ENCODE measurements at places on chromosomes 7 and 10.

- no peak for DNase-seq
Measured at GRCh38 chr10:49282879-49283341, 16.1 kb upstream of the C10orf71 start.

GRCh38 chr7:41886262-41886900, 183.5 kb upstream of the INHBA start:
- no peak for DNase-seq

- no peak for DNase-seq
Measured at GRCh38 chr10:133509700-133510099, 17.5 kb upstream of the CYP2E1 start.

DNA sequence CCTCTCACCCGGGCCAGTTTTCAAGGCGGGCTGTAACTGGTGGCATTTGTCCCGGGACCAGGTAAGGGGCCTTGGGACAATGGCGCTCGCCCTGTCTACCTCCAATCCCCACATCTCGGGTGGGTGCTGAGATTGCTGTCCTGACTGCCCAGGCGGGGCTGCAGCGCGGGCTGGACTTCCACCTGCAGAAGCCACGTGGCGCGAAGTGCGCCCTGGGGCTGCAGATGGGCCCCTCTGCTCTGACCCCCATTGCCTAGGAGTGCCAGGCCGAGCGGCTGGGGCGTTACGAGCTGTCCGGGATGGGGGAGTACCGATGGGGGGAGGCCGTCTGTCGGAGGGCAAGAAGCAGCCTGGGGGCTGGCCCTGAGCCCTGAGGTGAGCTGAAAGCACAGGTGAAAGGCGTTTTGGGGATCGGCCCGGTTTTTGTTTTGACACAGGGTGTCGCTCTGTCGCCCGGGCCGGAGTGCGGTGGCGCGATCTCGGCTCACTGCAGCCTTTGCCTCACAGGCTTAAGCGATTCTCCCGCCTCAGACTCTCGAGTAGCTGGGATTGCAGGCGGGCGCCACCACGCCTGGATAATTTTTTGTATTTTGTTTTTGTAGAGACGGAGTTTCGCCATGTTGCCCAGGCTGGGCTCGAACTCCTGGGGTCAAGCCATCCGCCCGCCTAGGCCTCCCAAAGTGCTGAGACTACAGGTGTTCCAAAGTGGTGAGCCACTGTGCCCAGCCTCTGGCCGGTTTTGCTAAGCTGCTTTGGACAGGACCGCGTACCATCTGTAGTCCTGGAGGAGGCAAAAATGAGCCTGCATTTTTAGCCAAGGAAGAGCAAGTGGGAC, at the start of gene SFXN2:
Gene SFXN2, plus strand, starts transcription at position 16 of the 835 bp plus-strand sequence. CDS start 12,001 bp downstream, outside the sequence.
- DNase-seq: peak; percentile 33

- no peak for DNase-seq
Measured at GRCh38 chr10:102384606-102385429, 10.7 kb upstream of the NFKB2 start.

DNA sequence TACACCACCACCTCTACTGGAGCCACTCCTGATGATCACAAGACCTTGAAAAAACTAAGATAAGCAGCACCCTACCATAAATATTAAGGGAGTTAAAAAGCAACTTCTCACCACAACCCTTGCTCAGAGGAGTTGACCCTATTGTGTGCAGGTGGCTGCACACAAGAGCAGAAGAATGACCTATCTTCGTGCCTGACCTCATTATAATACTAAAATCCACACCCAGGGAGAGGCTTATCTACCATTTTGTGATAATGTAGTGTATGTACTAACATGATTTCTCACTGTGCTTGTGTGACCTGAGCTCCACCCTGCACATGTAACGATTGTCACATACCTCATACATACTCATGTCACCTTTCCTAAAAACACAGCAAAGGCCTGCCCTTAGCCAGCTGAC, 205.0 kb upstream of the MBL2 start:
- DNase-seq: no peak

DNA sequence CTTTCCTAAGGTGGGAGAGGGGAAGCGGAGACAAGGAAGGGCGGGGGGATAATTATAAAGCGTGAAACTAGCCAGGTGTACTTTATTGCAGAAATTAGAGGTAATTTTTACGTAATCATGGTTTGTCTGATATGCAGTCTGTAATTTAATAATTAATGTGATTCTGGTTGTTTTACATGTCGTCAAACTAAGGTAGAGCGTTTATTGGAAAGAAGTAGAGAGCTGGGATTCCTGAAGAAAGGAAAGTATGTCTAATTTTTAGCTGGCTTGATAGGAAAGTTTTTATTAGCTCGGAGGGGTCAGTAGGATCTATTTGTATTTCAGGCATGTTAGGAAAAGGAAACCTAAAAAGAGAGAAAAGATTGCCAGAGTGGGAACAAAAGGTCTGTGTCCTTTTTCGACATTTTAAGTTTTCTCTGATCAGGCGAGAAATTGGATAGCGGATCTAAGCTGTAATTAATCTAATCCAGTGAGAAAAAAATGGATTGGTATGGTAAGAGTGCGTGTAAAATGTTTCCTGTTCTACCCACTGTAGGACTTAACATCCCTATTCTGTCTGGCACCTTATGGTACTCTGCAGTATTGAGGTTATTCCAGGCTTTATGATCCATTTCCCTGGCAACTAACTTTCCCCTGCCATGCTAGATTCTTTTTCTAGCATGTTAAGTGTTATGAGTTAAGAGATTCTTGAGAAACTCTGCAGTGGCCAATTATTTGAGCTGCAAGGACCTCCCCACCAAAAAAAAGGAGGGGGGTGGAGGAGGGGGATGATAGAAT, 1.4 kb downstream of the CELF2 start:
- DNase-seq: no peak

DNA sequence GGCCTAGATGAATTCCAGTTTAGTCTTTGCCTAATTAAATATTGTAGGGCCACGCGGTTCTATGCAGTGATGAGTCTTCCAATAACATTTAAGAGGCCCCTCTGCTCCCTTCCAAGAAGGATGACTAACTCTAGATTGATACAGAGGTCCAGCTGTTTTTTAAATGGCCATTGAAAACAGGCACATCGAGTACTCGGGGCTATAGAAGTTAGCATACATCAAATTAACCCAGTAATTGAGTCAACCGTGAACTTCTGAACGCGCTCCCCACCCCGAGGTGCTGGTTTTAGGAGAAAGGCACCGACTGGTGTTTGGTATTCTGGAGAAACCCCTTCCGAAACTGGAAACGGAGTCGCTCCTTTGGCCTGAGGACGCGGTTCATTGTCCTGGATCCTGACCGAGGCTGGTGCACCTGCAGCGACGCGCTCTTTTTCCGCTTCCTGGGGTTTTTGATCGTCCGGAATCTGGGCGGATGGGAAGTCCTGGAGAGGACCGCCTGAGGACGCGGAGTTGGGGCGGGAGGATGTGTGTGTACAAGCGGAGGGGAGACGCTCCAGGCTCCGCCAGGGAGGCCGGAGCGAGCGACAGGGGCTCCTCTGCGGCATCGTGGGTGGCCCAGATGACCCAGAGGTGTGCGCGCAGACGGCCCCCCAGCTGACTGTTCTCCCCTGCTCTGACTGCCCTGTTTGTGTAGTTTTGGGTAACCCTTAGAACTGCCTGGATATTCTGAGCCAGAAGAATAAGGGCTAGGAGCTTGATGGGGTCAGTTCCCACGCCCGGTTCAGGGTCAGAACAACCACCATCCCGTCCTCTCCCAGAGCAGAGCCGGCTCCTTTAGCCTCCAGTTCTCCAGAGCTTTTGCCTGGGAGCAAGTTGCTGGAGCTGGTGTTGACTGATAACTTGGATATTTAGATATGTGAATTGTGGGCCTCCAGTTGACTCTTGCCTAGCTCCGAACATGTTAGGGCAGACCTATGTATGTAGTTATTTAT, 711 bp downstream of the FAM221A start:
- DNase-seq: peak; percentile 24

- DNase-seq: no peak
Measured at GRCh38 chr7:48441848-48442492, 270.7 kb downstream of the ABCA13 start.

GRCh38 chr10:30417301-30417700, 16.7 kb upstream of the MAP3K8 start:
- DNase-seq: no peak

GRCh38 chr10:14236341-14236740, 94.4 kb downstream of the FRMD4A start:
- DNase-seq: no peak

- no peak for DNase-seq
Measured at GRCh38 chr7:136063326-136063666, 86.1 kb upstream of the MTPN start.

DNA sequence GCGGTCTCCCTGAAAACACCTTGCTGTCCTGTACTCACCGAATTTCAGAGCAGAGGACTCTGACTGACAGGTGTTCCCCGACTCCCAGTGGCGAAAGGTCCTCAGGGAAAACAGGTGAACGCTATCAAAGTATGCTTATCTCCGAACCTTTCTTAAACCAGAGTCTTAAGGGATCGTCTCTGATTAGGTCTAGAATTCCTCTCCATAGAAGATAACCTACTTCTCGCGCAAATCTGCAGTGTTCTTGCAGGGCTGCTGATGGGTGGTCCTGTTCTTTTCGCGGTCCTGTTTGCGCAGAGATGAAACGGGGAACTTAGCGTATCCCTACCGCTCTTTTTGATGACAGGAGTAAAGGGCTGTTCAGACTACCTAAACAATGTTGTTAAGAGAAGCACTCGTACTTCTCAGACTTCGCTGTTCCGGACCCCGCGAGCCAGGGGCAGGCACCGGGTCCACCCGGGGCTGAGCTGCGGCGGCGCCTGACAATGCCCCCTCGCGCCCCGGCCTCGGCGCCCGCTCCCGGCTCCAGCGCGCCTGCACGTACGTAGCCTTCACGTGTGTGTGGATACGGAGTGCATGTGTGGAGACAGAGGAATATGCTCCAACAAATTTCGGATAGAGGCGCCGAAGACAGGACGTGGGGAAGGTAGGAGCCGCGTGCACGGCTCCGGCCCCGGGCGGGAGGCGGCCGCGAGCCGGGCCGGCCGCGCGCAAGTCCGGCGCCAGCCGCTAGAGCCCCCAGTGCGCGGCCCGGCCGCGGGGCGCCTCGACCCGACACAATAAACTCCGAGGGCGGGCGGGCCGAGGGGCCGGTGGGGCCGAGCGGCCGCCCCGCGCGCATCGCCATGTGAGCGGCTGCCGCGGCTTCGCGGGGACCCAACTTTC, 766 bp upstream of the ZMYND11 start:
- DNase-seq: peak; percentile 10

GRCh38 chr7:148931470-148931869, 47.4 kb upstream of the EZH2 start:
- DNase-seq: no peak

DNA sequence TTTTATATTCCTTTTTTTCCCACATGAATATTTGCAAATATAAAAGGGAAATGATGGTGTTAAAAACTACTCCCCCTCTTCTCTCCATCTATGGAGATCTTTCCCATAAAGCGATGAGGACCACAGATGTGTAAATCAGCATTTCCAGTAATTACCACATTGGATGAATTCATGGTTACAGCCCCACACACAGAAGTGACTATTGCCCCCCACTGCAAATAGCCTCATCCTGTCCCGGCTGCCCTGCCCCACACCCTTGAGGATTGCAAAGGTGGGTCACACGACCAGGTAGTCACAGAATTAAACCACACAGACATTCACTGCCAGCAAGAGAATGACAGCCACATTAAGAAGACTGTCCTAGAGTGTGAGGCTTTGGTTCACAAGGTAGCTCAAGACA, 145.1 kb downstream of the DOCK4 start:
- no peak for DNase-seq

DNA sequence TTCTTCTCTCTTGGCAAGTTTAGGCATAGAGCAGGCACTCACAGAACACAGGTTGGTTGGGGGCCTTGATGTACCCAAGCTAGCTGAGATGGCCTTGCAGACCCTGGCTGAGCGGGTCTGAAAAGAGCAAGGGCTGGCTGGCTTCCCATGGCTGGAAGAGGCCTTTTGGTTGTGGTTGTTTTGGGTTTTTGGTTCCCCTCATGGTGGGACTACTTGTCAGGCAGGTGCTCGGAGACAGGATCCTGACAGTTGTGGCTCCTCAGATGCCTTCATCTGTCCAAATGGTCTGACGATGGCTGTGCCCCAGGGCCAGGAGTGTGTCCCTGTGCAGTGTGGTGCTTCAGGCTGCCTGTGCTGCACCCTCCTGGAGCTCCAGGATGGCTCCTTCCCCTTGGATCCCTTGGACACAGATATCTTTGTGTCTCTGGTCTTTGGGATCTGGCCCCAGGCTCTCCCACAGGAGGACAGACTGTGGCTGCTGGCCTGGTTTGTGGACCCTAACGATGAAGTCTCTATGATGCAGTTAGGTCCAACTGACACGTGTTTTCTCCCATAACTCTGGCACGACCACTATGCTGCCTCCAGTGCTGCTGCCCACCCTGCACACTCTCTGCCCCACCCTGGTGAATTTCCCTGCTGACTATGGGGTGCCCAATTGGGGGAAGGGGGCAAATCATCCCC, 321.5 kb upstream of the ZNF32 start:
- no peak for DNase-seq

DNA sequence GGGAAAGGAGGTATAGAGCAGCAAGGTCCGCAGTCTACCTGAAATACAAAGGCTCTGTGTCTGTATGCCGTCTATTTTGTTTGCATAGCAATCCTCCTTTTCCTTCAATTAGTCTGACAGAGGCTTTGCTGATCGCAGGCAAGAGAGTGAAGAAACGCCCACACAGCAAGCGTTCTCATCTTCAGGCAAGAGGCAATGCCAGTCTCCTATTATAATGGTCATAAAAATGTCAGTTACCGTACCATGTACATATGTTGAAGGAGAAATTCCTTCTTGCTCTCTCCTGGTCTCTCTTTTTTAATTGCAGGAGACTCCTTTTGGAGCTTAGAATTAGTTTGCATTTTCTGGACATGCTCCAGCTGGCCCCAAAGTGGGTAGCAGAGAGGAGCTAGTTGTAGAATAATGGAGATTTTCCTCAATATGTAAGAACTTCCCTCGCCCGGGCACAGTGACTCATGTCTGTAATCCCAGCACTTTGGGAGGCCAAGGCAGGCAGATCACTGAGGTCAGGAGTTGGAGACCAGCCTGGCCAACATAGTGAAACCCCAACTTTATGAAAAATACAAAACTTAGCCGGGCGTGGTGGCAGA, 139.5 kb downstream of the PFKFB3 start:
- no peak for DNase-seq

DNA sequence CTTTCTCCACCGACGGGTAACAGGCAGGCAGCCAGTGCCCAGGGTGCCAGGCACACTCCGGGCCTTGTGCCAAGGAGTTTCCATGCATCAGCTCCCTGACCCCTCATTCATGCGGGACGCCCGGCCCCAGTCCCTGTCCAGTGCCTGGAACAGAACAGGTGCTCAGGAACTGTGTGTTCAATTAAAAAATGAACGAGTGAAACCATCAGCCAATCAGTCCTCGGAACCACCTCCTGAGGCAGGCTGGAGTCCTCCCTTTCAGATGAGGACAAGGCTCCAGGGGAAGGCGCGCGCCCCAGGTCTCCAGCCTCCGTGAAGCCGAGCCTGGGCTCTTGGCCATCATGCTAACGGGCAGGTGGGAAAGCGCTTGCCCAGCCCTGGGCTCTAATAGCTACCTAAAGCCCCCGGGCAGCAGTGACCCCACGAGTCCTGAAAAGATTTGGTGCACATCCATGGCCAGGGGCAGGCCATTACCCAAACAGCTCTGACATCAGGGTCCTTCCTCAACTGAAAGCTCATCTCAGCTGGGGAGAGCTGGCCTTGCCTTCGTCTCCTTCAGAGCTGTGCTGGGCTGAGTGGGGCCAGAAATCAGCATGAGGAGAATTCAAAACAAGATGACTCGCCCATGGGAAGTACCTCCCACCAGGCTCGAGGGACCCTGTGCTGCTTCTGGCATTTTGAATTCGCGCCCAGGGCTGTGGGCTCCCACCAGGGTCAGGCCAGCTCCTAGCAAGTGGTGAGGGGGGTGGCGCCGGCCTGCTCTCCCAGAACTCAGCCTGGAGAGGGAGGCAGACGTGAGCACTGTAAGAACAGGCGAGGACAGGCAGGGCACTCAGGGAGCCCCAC, 200.5 kb downstream of the MAD1L1 start:
- no peak for DNase-seq

Data from stimulated activated CD4-positive, alpha-beta T cell treated with anti-CD3 and anti-CD28 coated beads, Interleukin-15, amount 100 ng/mL, for 48 hours (primary cell).